ENCODE measurements at places on chromosomes 5 and 9.

GRCh38 chr5:34542818-34543217, 113.3 kb upstream of the RAI14 start:
- DNase-seq = no peak

DNA sequence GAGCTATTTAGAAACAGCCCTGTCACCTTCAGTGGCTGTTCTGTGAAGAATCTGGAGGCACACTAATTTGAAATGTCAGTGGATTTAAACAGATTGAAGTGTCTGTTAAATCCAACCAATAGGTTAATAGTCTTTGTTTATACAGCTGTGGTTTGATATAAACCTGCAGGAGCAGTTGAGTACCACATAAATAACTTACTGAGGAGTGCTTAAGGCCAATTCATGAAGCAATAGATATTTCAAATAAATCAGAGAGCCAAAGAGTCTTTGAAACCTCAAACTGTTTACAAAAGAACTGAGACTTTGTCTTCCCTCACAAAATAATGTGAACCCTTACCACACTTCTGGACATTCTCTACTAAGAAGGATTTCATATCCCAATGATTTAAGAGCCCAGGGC, 111.9 kb downstream of the FEM1C start:
- no peak for DNase-seq

GRCh38 chr9:95007226-95007869, 280.8 kb downstream of the AOPEP start:
- DNase-seq = no peak

- DNase-seq = no peak
Observed at GRCh38 chr9:19200229-19200628, 30.3 kb upstream of the DENND4C start.

DNA sequence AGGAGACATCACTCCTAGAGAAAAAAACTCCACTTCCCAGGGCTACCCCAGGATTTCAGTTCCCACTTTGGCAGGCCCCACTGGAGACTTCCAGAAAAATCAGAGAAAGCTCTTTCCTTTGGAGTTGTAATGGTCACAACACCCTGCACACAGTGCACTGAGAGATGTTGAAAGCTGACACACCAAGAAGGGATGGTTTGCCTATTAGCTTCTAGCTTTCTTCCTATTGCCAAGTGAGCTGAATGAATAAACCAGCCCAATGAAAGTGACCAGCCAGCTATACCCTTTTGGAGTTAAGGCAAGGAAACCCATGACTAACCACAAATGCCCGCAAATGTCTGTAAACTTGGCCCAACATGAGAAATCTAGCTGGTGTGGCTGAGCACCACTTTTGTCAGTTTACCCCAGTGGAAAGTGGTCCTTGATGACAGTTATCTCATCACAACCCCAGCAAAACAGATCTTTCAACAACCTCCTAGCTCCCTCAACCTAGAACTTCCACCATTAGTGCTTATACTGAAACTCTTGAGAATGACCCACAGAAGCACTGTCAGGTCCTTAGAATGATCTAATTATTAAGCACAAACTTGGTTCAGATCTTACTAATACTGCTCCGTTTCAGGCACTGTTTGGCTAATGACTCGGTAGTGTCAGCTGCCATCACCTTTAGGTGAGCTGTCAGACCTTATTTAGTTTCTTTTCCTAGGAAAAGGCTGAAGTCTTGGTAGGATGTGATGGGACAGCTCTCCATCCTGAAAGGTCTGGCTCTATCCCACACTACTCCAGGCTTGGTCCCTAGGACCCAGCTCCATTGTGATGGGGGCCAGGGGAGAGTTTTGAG, 11.2 kb downstream of the IRF1 start:
- peak; percentile 67 for DNase-seq

GRCh38 chr5:147234825-147235635, at the start of gene STK32A:
TSS of gene STK32A (plus strand) at chr5:147235026. CDS start at chr5:147239635, 4,609 bp downstream.
- DNase-seq = peak; percentile 4

DNA sequence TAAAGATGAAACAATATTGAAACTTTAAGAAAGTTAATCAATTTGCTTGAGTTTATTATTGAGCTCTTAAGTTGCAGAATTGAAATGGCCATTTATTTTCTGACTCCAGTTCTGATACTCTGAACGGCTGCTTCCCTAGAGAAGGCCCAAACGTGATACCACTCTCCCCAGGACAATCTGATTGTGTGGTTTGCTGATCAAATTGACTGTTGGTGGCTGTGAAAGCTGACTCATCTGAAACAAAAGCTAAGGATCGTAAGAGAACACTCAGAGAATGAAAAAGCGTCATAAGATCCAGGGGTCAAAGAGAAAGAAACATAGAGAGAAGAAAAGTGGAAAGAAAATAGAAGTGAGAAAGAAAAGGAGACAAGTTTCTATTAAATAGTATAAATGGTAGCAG, 147.2 kb downstream of the IZUMO3 start:
- DNase-seq = no peak

GRCh38 chr9:33291031-33291397, 698 bp downstream of the NFX1 start:
- no peak for DNase-seq

DNA sequence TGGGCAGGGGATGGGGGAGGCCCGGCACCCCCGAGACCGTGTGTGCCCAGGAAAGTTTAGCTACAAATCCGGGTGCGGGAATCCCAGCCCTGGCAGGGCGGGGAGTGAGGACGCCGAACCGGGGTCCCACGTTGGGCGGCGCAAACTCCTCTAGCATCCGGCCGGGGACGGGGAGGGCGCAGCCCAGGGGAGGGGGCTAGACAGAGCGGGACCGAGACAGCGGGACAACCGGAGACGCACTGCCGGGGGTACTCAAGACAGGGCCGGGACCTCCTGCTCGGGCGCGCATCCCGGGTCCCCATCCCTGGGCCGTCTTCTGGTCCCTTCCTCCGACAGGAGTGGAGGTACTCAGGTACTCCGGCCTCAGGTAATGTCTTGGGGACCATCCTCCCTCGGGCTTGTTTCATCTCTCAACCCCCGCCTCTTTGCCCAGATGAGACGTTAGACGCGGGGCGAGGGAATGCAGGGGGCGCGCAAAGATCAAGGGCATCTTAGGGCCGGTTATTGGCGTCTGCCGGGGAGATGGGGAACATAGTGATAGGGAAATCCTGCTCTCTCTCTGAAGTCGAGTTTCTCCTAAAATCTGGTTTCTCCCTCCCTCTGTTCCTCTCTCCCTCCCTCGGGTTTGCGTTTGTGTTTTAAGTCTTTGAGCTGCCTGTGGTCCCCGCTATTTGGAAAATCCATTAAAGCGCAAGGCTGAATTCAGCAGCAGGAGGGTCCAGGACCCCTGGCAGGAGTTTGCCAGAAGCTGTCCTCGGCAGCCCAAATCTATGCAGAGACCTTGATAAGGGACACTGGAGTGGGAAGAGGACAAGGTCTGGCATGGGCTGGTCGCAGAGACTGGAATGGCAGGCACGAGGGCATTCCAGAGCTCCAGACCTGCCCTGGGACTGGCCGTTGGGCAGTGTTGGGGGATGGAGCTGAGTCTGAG, 815 bp downstream of the PDZD2 start:
- no peak for DNase-seq

DNA sequence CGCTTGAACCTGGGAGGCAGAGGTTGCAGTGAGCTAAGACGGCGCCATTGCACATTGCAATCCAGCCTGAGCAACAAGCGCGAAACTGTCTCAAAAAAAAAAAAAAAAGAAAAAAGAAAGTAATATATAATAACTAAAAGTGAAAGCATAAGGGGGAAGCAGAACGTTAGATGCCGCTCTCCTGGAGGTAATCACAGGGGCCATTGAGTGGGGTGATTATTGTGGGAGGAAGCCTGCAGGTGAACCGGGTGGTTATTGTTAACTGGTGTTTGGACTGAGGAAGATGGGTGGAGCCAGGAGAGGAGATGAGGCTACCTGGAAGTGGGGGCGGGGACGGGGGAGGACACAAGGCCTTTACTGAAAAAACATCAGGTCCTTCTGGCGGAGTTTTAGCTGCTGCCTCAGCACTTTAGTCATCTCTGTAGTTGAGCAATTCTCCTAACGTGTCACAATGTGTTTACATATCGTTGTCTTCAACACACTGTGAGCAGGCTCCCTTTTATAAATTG, 5.3 kb upstream of the TJP2 start:
- DNase-seq = peak; percentile 69

DNA sequence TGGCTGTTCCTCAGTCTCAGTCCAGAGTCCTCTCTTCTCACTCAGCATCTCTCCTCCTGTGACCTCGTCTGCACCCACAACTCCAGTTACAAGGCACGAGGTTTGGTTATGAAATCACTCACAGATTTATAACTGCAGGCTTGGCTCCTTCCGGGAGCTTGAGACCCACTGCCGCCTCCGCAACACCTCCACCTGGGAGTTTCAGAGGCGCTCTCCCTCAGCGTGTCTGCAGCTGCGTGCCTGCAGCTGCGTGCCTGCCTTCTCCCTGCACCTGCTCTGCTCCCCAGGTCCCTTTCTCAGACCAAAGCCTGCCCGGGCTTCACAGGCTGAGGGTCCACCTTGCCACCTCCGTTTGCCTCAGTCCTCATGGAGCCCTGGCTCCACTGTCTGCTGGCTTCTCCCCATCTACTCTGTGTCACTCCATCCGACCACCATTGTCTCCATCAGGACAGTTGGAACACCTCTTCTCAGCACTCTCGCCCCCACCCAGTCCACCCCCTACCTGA, 51.5 kb downstream of the HRH2 start:
- DNase-seq = no peak

DNA sequence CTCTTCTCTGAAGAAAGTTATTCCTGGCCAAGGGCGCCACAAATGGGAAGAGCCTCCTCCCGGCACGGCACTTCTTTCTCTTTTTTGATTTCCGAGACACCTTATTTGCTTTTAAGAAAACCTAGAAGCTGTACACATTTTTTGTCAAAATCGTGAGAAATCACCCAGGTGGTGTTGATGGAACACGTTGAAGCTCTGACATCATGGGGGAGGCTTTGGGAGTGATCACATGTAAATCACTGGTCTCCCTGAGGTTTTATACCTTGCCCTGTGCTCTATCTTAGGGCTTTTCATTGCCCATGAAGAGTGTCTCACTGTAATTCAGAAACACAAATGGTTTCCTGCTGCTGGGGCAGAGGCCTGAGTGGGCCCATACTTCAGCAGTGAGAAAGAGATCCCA, 27.4 kb downstream of the SLC36A1 start:
- no peak for DNase-seq

DNA sequence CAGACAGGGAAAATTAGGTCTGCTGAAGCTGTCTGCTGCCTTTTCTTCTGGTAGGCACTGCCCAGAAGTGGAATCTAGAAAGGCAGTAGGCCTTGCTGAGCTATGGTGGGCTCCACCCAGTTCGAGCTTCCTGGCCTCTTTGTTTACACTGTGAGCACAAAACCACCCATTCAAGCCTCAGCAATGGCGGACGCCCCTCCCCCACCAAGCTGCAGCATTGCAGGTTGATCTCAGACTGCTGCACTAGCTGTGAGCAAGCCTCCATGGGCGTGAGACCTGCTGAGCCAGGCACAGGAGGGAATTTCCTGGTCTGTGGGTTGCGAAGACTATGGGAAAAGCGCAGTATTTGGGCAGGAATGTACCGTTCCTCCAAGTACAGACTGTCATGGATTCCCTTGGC, 18.5 kb downstream of the AGTPBP1 start:
- no peak for DNase-seq

- no peak for DNase-seq
Observed at GRCh38 chr9:9820436-9820835, 792.4 kb downstream of the PTPRD start.

DNA sequence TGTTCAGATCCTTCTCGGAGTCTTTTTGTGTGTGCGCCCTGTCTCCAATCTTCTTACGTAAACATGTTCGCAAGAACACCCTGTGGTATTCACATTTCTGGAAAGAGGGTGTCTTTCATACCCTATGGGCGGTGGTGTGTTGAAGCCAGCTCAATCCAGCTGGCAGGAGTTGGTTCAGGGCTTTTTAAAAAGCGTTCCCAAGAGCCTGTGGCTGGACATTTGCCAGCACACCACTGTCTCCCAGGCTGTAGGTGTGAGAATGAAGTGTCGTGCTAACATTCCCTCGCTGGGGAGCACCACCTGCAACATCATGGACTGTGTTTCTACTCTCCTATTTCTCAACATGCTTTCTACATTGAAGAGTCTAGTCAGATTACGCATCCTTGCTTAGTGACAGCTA, 51.7 kb downstream of the S1PR3 start:
- no peak for DNase-seq

- DNase-seq = no peak
Observed at GRCh38 chr9:126420643-126421564, 94.3 kb downstream of the MVB12B start.

GRCh38 chr5:143663872-143664271, 148.1 kb upstream of the HMHB1 start:
- DNase-seq = no peak

DNA sequence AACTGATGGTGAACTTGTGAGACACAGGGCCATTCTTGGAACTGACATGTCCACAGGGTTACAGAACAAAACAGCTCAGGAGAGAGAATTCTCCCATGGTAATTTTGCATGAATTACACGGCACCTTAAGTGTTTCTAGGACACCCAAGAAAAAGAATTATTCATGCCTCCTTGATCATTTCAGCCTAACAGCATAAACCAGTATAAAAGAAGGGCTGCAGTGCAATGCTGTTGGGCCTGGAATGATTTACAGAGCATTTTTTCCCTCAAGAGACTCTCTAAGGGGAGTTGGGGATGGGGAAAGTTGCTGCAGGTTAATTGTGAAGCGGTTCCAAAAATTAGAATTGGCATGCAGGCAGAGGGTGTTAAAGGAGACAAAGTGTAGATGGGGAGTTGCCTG, 136.4 kb upstream of the FBXL7 start:
- DNase-seq = no peak

DNA sequence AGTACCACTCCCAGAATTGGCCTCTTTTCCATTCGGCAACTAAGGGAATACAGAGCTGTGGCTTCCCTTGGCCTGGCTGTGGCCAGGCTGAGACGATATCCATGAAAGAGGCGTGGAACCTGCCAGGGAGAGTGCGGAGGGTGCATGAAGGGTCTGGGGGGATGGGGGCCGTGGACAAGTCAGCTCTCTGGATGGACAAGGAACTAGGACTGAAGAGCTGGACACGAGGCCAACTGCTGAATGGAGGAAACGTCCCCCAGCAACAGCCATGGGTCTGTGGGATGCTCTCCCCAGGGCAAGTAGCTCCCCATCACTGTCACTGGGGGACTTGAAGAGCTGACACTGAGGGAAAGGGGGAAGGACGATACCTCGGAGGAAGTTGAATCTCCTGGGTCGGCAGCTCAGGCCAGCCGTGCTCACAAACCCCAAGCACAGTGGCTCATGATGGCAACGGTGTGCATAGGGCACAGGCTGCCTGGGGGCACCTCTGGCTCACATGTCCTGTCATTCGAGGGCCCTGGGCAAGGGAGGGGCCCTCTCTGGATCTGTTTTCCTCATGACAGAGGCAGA, 4.1 kb upstream of the OLFM1 start:
- DNase-seq = no peak

DNA sequence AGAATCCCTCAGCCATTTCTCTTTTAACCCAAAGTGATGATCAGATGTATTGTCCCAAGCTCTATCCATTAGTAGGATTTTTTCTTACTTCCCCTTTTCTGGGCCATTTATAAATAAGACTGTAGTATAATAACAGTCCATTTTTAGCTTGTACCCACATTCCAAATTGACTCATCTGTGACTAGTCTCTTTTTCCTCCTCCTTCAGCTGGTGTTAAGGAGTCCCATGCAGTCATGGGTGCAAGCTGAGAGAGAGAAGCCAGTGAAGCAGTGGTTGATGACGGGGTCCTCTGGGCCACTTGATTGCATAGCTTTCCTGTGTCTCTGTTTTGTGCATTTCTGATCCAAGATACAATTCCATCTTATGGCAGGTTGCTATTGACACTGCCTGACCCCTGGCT, 476.0 kb upstream of the CD180 start:
- DNase-seq = peak; percentile 50

Data from suppressor macrophage treated with lipopolysaccharide for 1 hour (primary cell).